CD4-positive, alpha-beta T cell treated with Interleukin-4 for 4 hours (primary cell): ENCODE measurements at places on chromosomes 7 and 10.

DNA sequence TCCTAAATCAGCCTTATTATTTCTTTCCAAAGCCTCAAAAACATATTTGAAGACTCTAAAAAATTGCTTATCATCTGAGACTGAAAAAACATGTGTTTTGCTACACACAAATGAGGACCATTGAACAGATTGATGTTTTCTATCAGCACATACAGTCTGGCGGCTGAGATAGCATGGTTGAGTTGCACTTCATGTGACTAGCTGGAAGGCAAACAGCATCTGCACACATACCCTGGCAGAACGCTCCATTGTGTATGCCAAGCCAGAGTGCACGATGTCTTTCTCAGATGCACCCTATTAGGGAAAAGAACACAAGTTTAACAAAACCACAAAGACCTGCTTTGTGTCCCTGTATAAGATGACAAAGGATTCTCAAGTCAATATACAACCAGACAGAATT is 33.0 kb downstream of the FAM25A start:
- no peak for DNase-seq

DNA sequence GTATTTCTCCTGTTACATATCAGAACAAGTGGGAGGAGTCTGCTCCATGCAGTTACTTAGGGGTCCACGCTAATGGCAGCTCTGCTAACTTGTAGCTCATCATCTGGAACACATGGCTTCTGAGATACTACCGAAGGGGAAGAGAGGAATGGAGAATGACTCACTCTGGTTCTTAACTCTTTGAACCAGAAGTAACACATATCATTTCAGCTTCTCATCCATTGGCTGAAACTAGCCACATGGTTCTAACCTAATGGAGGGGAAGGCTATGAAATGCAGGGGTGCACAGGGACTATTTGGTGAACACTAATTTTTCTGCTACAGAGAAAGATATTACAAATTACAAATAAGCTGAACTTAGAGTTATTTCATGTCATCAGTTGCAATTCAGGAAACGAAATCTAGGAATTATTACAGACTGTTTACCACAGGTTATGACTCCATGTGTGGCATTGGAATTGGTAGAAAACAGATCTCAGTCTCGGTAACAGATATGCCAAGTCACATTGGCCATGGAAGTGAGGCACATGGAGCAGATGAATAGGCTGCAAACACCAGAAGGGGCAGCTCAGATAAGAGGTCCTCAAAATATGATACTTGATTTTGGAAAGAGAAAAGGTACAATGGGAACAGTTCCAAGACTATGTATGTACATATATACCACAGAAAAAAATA is 9.4 kb upstream of the KAT6B start:
- no peak for DNase-seq

DNA sequence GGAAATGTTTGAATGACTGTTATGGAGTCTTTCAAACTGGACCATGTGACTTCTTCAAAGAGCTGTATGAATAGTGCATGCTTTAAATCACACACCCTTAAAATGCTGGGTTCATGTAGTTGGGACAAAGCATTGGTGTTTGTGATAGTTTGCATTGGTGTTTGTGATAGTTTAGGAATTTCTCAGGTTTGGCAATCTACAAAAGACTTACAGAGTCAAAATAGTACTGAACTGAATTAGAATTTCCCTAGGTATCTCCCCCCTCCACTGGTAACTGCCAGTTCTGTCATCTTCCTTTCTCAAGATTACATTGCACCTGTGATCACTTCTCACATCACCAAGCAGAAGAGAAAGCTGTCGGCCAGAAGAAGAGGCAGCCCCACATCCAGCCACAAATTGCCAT is 261.1 kb downstream of the GATA3 start:
- no peak for DNase-seq

DNA sequence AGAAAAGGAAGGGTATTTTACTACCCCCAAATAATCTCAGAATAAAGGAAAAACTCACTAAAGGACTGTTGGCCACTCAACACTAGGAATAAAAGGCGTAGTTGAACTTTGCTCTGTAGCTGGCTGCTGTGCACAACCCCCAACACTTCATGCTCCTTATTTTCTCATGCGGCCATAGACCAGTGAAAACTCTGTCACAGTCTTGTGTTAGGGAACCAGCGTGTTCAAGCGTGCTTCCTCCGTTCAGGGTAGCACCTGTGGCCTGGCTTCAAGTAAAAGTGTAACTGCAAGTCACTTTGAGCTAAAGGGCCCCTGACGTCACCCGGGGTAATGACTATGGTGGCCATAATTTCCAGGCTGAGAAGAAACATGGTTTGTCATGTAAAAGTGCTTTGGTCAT is 27.0 kb downstream of the BLNK start:
- no peak for DNase-seq

DNA sequence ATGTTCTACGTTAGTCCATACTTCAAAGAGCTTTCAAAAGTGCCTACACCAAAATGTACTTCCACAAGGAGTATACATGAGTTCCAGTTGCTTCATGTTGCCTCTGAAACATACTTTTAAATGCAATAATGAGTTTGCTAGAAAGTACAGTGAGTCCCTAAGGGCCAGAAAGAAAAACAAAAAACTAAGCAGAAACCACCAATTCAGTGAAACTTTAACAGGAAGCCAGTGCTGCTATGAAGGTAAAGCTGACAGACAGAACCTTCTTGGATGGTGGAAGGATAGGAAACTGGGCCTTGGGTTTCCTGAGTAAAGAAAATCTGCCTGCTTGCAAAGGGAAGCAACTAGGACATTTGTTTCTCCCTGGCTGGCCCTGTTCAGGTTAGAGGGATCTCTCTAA is 104.2 kb downstream of the CTTNBP2 start:
- no peak for DNase-seq

GRCh38 chr7:51878865-51879264 is 562.3 kb upstream of the COBL start:
- no peak for DNase-seq

DNA sequence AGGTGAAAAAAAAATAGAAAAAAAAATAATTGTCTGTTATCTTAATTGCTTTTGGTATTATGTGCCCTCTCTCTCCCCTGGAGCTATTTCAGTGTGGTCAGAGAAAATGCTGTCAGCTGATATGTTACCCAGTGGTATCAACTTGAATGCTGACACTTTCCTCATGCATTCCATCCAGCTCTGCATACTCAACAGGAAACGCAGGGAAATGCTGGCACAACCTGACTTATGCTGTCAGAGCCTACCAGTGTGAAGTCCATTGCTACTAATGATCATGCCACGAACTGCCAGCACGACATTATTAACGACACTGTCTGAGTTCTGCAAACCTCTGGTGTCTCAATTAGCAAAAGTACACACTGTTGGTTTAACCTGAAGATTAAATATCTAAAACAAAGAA is 182.8 kb downstream of the ZWINT start:
- DNase-seq: no peak

DNA sequence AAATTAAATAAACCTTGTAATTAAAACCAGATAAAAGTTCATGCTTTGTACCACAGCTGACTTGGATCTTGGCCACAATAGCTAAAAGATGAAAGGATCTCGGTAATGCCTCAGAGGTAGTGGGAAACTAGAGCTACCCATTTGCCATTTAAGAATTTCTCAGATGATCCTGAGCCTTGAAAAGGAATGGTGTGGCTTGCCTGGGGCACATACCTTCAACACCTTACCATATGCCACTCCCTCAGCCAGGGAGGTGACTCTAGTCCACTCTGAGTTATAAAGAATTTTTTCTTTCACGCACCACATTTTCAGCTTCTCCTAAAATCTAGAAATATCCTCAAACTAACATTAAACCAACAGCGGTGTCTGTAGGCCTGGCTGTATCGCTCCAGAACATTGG is 516.3 kb upstream of the TEX47 start:
- DNase-seq: no peak

- no peak for DNase-seq
Observed at GRCh38 chr7:126026421-126027088, 1096.9 kb upstream of the POT1 start.

DNA sequence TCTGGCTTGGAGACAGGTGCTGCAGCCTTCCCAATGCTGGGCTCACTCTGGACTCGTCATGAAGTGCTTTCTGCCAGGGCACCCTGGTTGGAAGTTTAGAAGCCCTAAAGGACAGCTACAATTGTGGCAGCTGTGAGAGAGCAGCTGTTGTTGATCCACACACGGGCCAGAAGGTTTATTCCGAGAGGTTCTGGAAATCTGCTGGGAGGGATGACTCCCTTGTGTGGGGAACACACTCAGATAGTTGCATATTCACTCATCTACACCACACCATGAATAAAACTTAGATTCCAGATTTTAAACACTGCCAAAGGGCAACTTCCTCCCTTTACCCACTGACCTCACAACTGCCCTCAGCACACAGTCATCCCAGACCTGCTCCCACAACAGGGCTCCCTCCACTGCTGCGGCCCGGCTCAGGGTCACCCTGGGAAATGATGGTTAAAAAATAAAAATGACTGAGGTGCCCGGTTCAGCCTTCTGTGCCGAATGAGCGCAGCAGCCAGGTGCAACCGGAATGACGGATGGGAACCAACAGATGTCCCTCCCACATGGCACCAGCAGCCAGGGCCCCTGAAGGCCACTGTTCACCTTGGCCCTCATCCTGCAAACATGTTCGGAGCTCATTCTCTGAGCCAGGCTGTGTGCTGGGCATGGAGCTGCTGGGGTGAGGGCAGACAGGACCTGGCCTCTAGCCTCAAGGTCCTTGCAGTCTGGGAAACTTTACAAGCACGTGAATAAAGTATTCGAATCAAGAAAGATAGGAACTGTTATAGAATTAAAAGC is 40.2 kb downstream of the ASB13 start:
- no peak for DNase-seq

DNA sequence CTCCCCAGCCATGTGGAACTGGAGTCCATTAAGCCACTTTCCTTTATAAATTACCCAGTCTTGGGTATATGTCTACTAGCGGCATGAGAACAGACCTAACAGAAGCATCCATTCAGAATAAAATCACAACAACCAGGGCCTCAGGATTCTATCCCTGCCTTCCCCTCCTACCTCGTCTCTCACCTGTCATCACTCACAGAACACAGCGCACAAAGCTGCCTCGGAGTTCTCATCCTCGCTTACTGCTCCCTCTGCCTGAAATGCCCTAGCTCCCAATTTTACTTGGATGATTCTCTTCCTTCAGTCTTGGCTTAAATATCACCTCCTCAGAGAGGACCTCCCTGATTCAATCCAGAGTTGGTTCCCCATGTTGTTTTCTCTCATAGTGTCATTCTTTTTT is 70.7 kb upstream of the AFAP1L2 start:
- no peak for DNase-seq

- no peak for DNase-seq
Observed at GRCh38 chr10:90462749-90463470, 394.9 kb downstream of the HTR7 start.

DNA sequence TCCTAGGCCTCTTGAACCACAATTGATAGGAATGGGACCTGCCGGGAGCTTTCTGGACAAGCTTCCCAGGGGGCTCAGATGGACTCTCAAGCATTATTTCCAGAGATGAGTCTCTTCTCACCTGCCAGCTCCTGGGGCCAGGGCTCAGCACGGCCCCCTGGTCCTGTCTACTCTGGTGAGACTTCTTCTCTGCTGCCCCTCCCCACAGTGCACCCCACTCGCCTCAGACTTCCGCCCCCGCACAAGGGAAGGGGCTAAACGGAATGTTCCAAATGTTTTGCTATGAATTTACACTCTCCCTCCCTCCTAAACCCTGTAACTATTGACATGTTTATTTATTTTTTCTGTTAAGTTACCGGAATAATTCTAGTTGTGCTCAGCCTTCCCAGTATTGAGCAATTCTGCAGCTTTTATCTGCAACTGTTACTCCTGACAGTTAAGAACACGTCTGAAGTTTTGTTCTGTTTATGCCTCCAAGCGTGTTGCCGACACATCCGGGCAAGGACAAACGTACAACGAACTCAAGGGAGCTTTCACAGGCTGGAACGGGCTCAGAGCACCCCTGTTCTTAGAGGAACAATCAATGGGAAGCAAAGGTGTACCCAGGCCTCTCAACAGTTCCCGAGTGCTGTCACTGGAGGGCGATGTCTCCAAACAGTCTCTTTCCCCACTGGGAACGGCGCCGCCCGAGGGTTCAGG is 55.2 kb downstream of the FHIP2A start:
- DNase-seq: peak; percentile 28

DNA sequence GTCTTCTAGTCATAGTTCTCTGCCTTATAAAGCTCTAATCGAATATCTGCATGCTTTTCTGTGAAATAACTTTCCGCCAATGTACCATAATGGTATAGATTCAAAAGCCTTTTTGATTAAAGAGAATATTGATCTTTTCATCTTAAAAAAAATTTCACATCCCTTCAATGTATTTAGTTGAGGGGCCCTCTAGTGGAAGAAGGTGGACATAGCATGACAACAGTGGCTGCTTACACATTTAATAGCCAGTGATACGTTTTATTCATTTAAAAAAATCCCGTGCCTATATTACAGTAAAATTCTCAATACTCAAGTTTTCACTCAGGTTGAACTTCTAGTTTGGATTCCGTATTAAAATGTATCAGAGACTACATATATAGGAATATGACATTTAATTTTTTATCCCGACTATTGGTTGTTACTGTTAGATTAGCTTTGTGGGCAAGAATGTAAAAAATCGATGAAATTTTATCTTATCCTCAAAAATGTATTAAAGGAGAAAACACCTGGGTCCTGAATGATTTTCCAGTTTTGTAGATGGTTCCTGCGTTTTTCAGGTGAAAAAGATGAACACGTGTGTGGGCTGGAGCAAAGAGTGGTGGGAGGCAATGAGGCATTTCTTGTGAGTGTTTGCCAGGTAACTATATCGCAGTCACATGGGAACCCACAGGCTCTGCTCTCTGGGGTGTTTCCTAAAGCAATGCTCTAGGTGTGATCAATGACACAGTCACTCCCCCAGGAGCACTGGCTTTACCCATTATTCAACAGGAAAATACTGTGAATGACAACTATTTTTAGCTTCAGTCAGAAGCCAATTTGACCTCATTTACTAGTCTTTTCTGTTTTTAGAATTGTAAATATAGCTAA is 24.1 kb upstream of the PNLIP start:
- DNase-seq: peak; percentile 38

DNA sequence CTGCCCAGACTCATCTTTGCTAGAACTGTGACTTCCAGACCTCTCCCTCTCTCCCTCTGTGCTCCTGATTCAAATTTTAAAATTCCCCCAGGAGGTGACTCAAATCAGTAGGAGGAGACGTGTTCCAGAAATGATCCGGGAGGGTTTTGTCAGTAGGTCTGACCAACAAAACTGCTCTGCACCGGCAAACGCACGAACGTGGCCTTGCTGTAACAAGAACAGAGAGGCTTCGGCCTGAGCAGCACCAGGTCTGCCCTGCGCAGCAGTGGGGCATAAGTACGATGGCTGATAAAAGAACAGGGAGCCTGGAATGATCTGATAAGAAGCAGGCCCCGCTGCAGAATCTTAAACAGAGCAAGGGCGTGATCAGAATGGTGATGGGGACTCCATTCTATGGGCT is 152.7 kb upstream of the AUTS2 start:
- DNase-seq: no peak
